GM13976 (cell line): ENCODE measurements at places on chromosomes 3 and 15.

- DNase-seq = no peak
These were observed 4.5 kb upstream of the TLNRD1 start for GRCh38 chr15:80996247-80996646.

GRCh38 chr3:177195242-177195991 lies 1.9 kb downstream of the TBL1XR1 start:
- no peak for DNase-seq

GRCh38 chr3:162704238-162704637 lies 1207.6 kb downstream of the OTOL1 start:
- no peak for DNase-seq

DNA sequence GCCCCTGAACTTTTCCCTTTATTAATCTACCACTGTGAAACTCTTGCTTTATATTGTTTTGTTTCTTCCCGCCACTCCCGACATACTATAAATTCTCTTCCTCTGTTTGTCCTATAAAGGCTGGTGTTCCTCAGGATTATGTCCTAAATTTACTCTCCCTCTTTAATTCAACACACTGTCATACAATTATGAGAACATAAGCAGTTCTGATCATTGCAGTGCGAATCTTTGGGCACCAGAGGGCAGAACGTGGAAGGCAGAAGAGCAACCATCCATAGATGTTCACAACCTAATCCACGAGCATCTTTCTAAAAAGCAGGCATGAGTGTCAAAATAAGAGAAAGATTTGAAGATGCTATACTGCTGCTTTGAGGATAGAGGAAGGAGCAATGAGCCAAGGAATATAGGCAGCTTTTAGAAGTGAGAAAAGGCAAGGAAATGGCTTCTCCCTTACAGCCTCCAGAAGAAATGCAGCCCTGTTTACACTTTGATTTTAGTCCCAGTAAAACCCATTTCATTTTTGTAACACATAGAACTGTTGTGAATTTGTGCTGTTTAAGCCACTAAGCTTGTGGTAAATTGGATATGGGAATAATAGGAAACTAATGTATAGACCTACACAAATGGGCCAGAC lies 179.4 kb downstream of the GBE1 start:
- DNase-seq = peak; percentile 8

DNA sequence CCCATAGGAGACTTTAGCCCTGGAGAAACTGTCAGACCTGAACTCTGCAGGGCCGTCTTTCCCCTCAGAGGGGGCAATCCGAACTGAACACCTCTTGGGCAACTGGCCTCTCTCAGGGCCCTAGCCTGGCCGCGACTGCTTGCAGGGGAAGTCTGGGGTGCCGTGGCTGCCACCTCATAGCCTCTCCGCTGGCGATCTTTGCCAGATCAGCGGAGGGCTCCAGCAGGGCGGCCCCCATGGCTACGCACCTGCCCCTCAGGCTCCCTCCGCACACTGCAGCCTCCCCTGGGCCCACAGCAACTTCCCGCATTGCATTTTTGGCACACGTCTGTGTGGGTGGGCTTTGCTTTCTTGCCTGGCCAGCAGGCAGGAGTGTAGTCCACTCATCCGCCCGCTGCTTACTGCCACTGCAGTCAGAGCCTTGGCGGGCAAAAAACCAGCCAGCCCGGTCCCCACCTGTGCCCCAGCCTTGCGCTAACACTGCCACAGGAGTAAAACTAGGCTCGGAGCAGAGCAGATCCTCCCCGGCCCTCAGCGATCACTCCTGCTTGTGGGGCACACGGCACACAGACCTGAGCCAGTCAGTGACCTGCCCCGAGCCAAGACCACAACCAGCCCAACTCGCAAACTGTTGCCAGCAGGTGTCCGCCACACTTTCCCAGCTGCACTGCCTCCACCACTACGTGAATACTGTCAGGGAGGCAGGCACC lies 266.8 kb upstream of the CBLB start:
- no peak for DNase-seq

- DNase-seq = peak; percentile 43
These were observed 56.0 kb downstream of the SLC25A26 start for GRCh38 chr3:66276705-66277274.
